ENCODE measurements at places on chromosomes 12 and 14. TPM values are rescaled to one million over a fixed set of nuclear protein-coding genes. Genes with fewer than 3 reads are reported as not detected.

Gene TEX22
- 1.1 TPM for total RNA-seq

Gene KNTC1
- total RNA-seq, result 24.8 TPM

Gene SSPN
- total RNA-seq, result 5.9 TPM

Gene CYP27B1
- total RNA-seq, result 3.2 TPM

Gene PRPH
- under 0.01 TPM for total RNA-seq

Gene RD3L
- not detected for total RNA-seq

Gene KRT79
- total RNA-seq, result under 0.01 TPM

Gene LIN7A
- 0.81 TPM for total RNA-seq

Gene FOXN4
- under 0.01 TPM for total RNA-seq

Gene SIX1
- not detected for total RNA-seq

Gene CLBA1
- 7.3 TPM for total RNA-seq

Gene PPP4R4
- under 0.01 TPM for total RNA-seq

Gene CCDC175
- total RNA-seq, result 0.54 TPM

Gene HOXC13
- total RNA-seq, result not detected

Gene NUBPL
- total RNA-seq, result 5.4 TPM

Gene HECTD1
- total RNA-seq, result 107 TPM

Gene ORMDL2
- total RNA-seq, result 14.8 TPM

Gene KRT8
- total RNA-seq, result 7.3 TPM

Gene CMA1
- not detected for total RNA-seq

Gene MTA1
- 110 TPM for total RNA-seq

Gene ZNF84
- 18.0 TPM for total RNA-seq

Gene ART4
- 0.27 TPM for total RNA-seq

Gene KRT85
- total RNA-seq, result not detected

Gene BCL7A
- 38.8 TPM for total RNA-seq

Gene GARIN6
- not detected for total RNA-seq

Gene MYH7
- total RNA-seq, result not detected

Gene SDR9C7
- not detected for total RNA-seq

Gene KRT6C
- not detected for total RNA-seq

Gene KRT75
- not detected for total RNA-seq

Gene CD4
- 3.8 TPM for total RNA-seq

Gene POP5
- 38.0 TPM for total RNA-seq

Gene HOXC5
- total RNA-seq, result not detected

Gene SRGAP1
- total RNA-seq, result 0.27 TPM

Gene DHH
- total RNA-seq, result 0.81 TPM

Gene KRT71
- not detected for total RNA-seq

Gene RDH16
- total RNA-seq, result under 0.01 TPM

Gene GLT8D2
- total RNA-seq, result not detected

Gene OTX2
- total RNA-seq, result not detected

Gene SLC17A8
- total RNA-seq, result not detected

Measured in hematopoietic multipotent progenitor cell (in vitro differentiated cells).